ENCODE measurements at places on chromosomes 5 and 9.

DNA sequence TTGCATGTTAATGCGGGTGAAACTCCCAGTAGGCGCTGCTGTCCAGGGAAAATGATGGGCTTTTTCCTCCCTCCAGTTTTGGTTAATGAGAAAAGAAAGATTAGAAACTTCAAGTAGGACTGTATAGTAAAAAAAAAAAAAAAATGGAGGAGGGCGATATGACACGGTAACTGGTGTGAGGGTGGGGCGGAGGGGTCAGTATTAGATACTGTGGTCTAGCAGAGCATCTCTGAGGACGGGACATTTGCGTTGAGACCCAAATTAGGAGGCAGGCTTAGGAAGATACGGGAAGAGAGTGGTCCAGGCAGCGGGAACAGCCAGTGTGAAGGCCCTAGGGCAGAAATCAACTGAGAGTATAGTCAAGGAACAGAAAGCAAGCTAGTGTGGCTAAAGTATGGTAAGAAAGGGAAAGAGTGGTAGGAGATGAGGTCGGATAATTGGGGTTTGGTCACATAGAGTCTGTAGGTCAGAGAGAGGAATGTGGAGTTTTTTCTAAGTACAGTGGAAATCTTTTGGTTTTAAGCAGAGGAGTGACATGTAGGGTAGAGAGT, 707 bp downstream of the RMND5B start:
- no peak for DNase-seq
- H3K27me3 ChIP-seq: no peaks in the 10 kb centered on the region
- peak overlapping the region; percentile 92 for H3K27ac ChIP-seq
- H3K36me3 ChIP-seq: no peaks in the 10 kb centered on the region

- H3K4me3 ChIP-seq: no peak overlapping the region
- no peaks in the 10 kb centered on the region for H3K27me3 ChIP-seq
- no peak for DNase-seq
- H3K4me1 ChIP-seq: no peaks in the 10 kb centered on the region
These were observed 526.3 kb downstream of the AGTPBP1 start for GRCh38 chr9:85215416-85215815.

- DNase-seq: peak; percentile 87
- peaks cover 14% of the 10 kb centered on the region for H3K4me1 ChIP-seq
- H3K27ac ChIP-seq: peak overlapping the region; percentile 89
- no peaks in the 10 kb centered on the region for H3K27me3 ChIP-seq
- peak overlapping the region; percentile 88 for H3K4me3 ChIP-seq
These were observed 1.1 kb upstream of the EPB41L4A start for GRCh38 chr5:112419986-112420864.

GRCh38 chr9:134059661-134060395, 8.0 kb downstream of the BRD3 start:
- H3K36me3 ChIP-seq: no peaks in the 10 kb centered on the region
- H3K4me3 ChIP-seq: no peak overlapping the region
- no peak for DNase-seq
- H3K27me3 ChIP-seq: no peaks in the 10 kb centered on the region

DNA sequence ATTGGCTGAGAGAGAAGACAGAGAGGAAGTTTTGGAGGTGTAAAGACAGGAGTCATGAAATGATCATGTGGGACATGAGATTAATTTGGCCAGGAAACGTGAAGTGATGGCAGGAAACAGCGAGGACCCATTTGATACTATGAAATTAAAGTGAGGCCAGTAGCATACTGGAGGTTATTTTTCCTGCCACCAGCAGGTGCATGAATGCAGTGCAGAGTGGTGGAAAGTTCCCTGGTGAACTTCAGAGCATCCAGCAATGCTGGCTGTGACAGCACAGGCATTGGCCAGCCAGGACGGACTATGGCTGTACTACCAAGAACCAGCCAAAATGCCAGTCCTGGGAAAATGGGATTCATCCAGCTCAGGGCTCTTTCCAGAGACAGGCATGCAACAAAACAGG, 152.2 kb downstream of the SYK start:
- H3K27ac ChIP-seq: no peak overlapping the region
- no peak for DNase-seq
- H3K36me3 ChIP-seq: no peaks in the 10 kb centered on the region
- H3K4me1 ChIP-seq: no peaks in the 10 kb centered on the region
- H3K27me3 ChIP-seq: no peaks in the 10 kb centered on the region

Data from heart right ventricle (tissue), 16 donors.